ENCODE measurements at places on chromosomes 5 and 9. TPM values are rescaled to one million over a fixed set of nuclear protein-coding genes. Genes with fewer than 3 reads are reported as not detected.
A peak's percentile ranks its signal among the peaks of the same experiment; 100 is the strongest.

OTP gene
- total RNA-seq, result not detected

TXNDC8 gene
- not detected for total RNA-seq

AIF1L gene
- total RNA-seq, result 0.29 TPM

DNA sequence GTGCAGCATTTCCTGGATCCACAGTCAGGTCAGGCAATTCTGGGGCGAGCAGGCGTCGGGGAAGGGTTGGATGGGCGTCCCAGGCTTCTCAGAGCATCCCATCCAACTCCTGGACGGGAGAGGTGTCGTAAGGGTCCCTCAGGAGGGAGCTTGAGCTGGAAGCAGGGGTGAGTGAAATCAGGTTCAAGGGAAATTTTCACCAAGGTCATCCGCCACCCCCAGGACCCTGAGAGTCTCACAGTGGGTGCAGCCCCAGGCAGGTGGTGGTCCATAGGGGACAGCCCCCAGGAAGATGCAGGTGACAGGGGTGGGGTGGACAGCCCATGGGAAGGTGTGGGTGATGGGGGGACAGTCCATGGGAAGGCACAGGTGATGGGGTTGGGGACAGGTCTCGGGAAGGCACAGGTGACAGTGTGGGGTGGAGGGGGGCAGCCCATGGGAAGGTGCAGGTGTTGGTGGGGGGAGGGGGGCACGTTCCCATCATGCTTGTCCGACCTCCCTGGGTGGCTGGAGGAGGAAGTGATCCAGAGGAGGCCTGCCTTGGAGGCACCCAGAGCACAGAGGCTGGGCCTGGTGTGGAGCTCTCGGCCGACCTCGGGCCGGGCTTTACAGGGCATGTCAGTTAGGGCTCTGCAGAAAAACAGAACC is 48.9 kb downstream of the AHRR start:
- peaks cover 53% of the 10 kb centered on the region for H3K36me3 ChIP-seq
- DNase-seq, result peak; percentile 16
- peak overlapping the region; percentile 87 for H3K27ac ChIP-seq
- peaks cover 75% of the 10 kb centered on the region for H3K4me1 ChIP-seq

DNA sequence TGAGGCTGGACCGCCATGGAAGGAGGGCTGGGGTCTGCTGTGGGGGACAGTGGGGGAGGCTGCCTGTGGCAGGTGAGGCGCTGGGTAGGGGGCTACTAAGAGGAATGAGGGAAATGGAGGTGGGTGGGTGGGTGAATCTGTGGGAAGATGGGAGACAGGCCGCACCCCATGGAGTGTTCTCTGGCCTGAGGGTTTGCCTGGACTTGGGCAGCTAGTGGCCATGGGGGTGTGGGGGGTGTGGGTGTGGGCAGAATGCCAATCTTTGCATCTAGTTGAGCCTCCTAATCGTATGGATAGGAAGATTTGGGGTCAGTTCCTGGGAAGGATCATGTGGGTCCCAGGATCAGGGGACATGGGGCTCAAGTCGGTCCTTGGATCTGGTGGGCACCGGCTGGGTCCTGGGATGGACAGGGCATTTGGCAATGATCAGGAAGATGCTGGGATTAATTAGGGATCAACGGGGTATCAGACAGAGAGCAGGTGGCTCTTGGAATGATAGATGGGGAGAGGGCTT is 518 bp downstream of the ZDHHC12 start:
- peak overlapping the region; percentile 95 for H3K27ac ChIP-seq
- peaks cover 52% of the 10 kb centered on the region for H3K4me1 ChIP-seq
- no peaks in the 10 kb centered on the region for H3K27me3 ChIP-seq
- DNase-seq, result no peak

DNA sequence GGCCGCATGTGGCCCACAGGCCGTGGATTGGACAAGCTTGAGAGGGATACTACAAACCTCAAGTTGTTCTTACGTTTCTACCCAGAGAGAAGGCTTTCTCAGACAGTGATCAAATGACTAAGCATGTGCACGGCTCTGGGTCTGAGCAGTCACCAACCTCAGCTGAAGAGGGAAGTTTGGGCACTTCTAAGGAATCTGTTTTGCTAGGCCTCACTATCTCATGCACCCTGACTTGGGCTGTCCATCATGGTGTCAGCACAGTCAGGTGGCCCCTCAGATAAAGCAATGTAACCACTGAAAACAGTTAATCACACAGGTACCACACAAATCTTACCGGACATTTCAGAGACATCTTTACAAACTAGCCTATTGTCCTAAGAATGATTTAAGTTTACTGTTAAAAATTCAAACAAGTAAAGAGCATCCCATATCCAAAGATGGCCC is 24.6 kb downstream of the CSF2 start:
- H3K4me1 ChIP-seq, result peaks cover 72% of the 10 kb centered on the region
- no peak overlapping the region for H3K27ac ChIP-seq
- H3K36me3 ChIP-seq, result peaks cover 2% of the 10 kb centered on the region
- no peak overlapping the region for H3K4me3 ChIP-seq
- no peak for DNase-seq
- no peaks in the 10 kb centered on the region for H3K27me3 ChIP-seq

DNA sequence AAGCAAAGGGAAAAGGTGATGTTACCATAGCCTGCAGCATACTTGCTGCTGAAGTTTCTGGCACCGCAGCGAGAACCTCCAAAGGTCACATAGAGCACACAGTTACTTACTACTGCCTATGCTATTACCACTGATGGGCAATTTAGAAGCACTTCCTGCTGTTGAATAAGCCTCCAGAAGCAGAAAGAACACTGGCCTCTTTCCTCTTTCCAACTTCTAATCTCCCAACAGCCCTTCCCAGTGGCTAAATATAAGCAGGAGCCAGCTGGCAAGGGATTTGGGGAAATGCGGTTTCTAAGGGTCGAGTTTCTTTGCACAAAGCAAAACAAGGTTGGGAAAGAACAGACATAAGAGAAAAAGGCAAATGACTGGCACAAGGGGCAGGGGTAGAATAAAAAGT is 669.2 kb upstream of the ACO1 start:
- no peak overlapping the region for H3K4me3 ChIP-seq
- H3K27ac ChIP-seq, result no peak overlapping the region
- no peaks in the 10 kb centered on the region for H3K27me3 ChIP-seq
- H3K4me1 ChIP-seq, result no peaks in the 10 kb centered on the region
- H3K36me3 ChIP-seq, result no peaks in the 10 kb centered on the region
- DNase-seq, result no peak

DNA sequence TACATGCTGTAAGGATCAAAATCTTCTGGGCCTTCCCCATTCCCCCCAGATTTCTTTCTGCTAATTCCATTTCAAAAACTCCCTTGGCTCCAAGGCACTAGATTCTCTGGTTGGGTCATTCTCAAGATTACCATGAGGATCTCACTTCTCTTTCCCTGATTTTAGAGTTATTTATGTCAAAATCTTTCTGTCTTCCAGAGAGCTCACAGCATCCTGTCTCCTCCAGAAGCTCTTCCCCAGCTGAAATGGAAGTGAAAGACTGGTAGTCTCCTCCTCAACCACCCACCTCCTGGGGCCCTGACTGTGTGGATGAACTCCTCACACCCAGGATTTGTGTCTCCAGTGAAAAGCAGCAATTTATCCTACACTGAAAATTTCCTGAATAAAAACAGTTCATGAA is 11.9 kb upstream of the ZNF366 start:
- H3K36me3 ChIP-seq, result no peaks in the 10 kb centered on the region
- H3K4me1 ChIP-seq, result no peaks in the 10 kb centered on the region
- H3K4me3 ChIP-seq, result no peak overlapping the region
- DNase-seq, result no peak
- peaks cover 7% of the 10 kb centered on the region for H3K27me3 ChIP-seq
